ENCODE measurements at places on chromosomes 1 and 21.

GRCh38 chr21:38725196-38726157, 80.3 kb upstream of the ETS2 start:
- H3K4me1 ChIP-seq = peaks cover 5% of the 10 kb centered on the region
- DNase-seq = no peak
- no peaks in the 10 kb centered on the region for H3K27me3 ChIP-seq
- H3K27ac ChIP-seq = no peak overlapping the region

DNA sequence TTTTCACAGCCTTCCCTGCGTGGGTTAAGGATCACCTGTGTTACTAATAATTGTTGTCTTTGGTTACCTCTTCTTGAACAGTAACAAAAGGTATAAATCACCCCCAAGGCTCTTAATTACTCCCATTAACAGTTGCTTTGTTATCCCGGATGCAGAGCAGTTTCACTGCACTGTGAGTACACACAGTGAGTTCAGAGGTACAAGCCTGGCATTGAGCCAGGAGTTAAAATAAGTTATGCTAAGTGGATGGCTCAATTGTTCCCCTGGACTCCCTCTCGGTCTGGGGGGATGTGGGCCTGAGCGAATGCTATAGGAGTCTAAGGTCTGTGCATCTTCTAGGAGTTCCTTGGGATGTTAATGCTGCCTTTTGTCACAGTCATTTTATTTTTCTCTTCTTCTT, 258.3 kb downstream of the ATG4C start:
- H3K27ac ChIP-seq = no peak overlapping the region
- no peaks in the 10 kb centered on the region for H3K27me3 ChIP-seq
- no peaks in the 10 kb centered on the region for H3K4me1 ChIP-seq

GRCh38 chr1:146020058-146021049, 1.2 kb downstream of the HJV start:
- H3K27me3 ChIP-seq = no peaks in the 10 kb centered on the region
- DNase-seq = no peak
- H3K4me1 ChIP-seq = peaks cover 5% of the 10 kb centered on the region
- H3K27ac ChIP-seq = no peak overlapping the region
- no peak overlapping the region for H3K4me3 ChIP-seq

- H3K4me1 ChIP-seq = peaks cover 16% of the 10 kb centered on the region
- H3K36me3 ChIP-seq = no peaks in the 10 kb centered on the region
- no peak for DNase-seq
- H3K4me3 ChIP-seq = no peak overlapping the region
- H3K27ac ChIP-seq = no peak overlapping the region
These were observed 73.3 kb upstream of the WDR26 start for GRCh38 chr1:224507771-224508523.
